ENCODE measurements at places on chromosomes 6 and 20.

- peak; percentile 16 for DNase-seq
Measured at GRCh38 chr6:104326173-104327001, 533.3 kb downstream of the HACE1 start.

- no peak for DNase-seq
Measured at GRCh38 chr6:39051399-39052122, 3.0 kb downstream of the GLP1R start.

- DNase-seq: no peak
Measured at GRCh38 chr20:4130404-4131189, 115.2 kb upstream of the RNF24 start.

- no peak for DNase-seq
Measured at GRCh38 chr6:140174524-140174923, 800.1 kb upstream of the CITED2 start.

GRCh38 chr20:13149371-13150105, 71.5 kb upstream of the ISM1 start:
- DNase-seq: no peak

- DNase-seq: no peak
Measured at GRCh38 chr6:39082310-39082709, 32.7 kb downstream of the SAYSD1 start.

All from H7 (cell line).